Fibroblast of upper back skin (primary cell): ENCODE measurements at places on chromosomes 12 and 14.

DNA sequence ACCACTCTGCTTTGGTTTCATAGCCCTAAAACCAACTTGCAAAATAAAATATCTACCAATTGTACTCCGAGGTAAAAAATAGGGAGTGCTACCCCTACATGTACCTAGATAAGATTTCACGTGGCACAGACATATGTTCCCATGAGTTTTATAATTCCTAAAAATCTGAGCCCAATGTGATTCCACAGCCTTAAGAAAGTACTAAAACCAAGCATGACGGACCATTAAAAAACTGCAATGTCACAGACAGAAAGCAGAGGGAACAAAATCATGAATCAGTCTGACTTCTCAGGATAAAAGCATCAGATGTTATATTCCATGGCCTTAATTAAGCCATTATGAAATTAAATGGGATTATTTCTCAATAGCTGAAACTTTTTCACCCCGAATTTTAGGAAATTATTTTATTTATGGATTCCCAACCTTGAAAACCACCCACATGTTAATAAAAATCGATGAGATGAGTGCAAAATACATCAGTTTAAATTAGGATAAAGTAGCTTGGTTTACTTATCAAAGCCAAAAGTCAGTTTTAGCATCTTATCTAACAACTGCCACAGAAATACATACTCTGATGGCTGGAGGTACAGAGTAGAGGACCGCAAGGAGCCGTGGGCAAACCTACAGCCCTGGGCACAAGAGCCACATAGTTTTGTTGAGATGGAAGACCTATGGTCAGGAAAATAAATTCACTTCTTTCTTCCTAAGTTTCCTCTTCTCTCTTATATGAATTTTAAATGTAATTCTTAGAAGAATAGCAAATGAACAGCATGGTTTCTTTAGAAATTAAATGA lies 4.5 kb downstream of the ITPR2 start:
- no peak for DNase-seq

- no peak for DNase-seq
Observed at GRCh38 chr12:131892711-131893604, 1.5 kb upstream of the ULK1 start.

GRCh38 chr12:74817499-74817898 lies 279.9 kb downstream of the ATXN7L3B start:
- no peak for DNase-seq

DNA sequence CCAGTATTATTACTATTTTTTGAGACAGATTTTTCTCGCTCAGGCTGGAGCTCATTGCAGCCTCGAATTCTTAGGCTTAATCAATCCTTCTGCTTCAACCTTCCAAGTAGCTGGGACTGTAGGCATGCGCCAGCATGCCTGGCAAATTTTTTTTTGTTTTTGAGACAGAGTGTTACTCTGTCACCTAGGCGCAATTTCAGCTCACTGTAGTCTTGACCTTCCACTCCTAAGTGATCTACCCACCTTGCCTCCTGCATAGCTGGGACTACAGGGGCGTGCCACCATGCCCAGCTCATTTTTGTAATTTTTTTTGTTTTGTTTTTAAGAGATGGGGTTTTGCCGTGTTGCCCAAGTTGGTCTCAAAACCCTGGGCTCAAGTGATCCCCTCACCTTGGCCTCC lies 15.2 kb downstream of the ERC1 start:
- no peak for DNase-seq

DNA sequence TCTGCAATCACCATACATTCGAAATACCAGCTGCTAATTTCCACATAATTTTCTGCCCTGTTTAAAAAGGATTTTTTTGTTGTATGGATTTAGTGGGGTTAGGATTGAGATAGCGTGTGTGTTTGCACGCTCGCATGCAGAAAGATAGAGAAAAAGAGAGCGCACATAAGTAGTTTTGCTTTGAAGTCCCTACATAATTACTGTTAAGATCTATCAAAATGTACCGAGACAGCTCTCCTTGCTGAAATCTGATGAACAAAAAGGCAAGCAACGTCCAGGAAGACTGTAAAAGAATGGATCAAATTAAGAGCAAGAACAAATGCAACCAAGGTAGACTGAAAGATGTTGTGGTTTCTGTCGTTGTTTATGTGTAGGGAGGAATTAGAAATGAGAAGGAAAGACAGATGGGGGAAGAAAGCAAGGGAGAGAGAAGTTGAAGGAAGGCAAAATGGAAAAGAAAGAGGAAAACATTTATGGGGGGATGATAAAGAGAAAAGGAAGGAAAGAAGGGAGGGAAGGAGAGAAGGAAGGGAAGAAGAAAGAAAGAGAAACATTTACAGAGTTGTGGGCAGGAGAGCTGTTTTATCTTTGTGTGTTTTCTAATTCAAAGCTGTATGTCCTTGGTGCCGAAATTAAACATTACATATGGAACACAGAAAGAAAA lies 522.3 kb downstream of the MED13L start:
- DNase-seq, result no peak

- no peak for DNase-seq
Observed at GRCh38 chr14:97486601-97487120, 689.5 kb downstream of the VRK1 start.

- no peak for DNase-seq
Observed at GRCh38 chr14:84490081-84490480, 1039.9 kb upstream of the FLRT2 start.

- peak; percentile 48 for DNase-seq
Observed at GRCh38 chr12:95164656-95165055, 52.6 kb downstream of the FGD6 start.

DNA sequence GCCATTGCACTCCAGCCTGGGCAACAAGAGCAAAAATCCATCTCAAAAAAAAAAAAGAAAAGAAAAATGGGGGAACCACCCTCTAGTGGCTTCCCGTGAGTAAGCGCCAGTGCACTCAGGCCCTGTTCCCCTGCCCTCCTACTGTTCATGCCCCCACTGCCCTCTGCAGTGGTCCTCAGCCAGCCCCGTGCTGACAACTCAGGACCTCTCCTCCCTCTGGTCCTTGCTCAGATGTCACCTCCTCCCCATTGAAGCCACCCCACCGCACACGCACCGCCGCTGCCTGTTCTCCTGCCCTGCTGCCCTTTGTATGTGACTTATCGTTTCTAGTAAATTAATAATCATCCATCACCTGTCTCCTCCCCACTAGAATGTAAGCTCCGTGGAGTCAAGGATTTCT lies 58.8 kb upstream of the DYNC1H1 start:
- no peak for DNase-seq

- peak; percentile 71 for DNase-seq
Observed at GRCh38 chr12:8559676-8560075, 19.0 kb upstream of the CLEC4E start.

DNA sequence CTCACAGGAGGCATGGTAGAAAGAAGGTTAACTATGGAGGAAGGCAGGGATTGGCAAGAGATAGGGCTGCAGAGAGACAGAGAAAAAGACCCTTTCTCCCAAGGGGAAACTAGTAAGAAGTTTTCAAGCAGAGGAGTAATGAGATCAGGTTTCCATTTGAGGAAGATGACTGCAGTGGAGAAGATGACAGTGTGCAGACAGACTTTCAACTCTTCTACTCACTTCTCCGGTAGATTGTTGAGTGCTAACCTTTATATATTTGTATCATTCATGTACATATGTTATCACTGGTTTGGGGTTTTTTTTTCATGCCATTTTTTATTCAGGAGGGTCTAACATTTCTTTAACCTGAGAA lies 5.9 kb upstream of the B3GNT4 start:
- DNase-seq, result peak; percentile 21

- DNase-seq, result no peak
Observed at GRCh38 chr14:39447175-39447661, 15.0 kb upstream of the FBXO33 start.

DNA sequence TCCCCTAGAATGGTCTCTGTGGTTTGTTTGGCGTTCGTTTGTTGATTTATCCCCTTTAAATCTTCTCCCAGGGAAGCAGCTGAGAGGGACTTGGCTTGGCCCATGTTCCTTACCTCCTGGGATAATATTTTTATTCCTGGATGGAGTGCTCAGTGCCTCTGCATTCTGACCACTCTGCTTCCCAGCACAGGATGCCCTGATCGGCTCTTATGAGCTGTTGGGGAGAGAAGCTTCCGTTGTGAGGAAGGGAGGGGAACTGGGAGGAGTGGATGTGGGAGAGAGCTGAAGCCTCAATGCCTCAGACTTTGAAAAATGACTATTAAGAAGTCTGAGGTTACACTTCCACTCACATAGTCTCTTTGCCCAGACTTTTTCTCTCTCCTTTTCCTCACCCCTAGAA lies 114.8 kb downstream of the SMOC1 start:
- DNase-seq, result no peak

GRCh38 chr12:85058339-85058738 lies 22.2 kb downstream of the LRRIQ1 start:
- no peak for DNase-seq

DNA sequence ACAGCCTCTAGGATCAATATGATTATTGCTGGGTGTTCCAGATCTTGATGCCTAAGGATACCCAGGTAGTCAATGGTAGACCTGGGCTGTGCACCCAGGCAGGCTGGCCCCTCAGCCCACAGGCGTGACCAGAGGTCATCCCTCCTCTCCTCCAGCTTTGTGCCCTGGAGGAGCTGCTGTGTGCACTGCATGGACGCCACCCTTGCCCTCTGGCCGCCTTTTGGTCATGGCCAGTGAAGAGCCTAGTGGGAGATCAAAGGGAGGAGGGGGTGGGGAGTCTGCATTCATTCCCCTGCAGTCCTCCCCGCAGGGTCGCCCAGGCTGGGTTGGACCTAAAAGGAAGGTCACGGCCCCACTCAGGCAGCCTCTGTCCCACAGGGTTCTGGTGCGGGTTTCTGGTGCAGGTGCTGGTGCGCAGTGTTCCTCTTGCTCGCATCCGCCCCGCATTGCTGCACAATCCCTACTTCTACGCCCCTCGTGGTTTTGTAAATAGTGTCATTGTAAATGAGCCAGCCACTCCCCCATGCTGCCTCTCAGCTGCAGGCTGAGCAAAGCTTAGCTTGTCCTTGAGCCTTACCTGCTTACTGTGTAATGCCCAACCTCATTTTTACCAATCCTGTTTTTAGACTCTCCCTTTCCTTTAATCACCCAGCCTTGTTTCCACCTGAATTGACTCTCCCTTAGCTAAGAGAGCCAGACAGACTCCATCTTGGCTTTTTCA lies 55.3 kb downstream of the PSMA6 start:
- no peak for DNase-seq

DNA sequence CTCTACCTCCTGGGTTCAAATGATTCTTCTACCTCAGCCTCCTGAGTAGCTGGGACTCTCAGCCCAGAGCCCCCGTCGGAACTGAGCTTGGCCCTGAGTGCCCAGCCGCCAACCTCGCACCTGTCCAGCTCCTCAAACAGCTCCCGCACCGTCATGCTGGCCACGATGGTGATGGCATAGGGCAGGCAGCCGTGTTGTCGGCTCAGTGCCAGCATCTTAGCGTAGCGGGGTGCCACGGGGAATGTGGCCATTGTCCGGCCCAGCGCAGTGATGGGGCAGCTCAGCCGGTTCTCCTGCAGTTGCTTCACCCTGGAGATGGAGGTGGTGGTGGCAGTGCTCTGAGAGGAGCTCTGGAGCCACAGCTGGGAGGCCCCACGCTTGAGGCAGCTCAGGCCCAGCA lies 32.4 kb downstream of the DHX37 start:
- no peak for DNase-seq

DNA sequence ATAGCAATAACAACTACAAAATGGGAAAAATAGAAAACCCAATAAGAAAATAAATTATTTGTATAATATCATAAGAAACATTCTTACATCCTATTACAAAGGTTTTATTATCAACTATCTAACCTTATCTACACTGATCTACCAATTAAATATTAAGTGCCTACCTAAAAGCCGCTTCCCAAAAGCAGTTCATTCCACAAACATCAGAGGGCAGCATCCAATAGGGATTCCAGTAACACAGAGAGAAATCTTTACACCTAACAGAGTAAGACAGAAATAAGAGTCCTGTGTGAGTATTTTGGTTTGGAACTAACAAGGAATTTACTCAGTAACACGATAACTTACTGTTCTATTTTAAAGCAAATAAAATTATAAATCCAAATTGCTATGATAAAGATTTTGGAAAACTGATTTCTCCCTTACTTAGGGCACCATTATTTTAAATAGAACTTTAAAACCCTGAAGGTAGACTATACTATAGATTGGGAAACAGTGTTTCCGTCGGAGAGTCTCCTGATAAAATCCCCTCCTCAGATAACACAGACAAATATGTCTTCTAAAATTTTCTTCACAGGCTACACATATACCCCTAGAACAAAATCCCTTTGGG lies 15.0 kb downstream of the GXYLT1 start:
- peak; percentile 76 for DNase-seq

- DNase-seq, result no peak
Observed at GRCh38 chr12:27535318-27535717, 11.3 kb downstream of the PPFIBP1 start.

DNA sequence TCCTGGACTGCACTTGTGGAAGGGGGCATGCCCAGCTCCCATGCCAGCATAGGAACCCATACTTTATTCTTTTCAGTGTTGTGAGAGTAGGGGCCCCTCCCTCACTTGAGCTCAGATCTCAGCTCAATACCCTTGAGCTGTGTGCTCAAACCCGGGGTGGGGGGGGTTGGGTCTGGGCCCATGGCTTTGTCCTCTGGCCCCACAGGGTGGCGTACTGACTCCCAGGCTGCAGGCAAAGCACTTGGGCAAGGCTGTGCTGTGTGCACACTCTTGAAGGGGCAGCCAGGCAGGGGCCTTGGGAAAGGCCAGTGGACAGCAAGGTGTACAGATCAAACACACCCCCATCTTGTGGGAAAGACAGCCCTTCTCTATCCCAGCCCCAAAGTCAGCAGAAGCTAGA lies 81.8 kb downstream of the WIF1 start:
- DNase-seq, result no peak

DNA sequence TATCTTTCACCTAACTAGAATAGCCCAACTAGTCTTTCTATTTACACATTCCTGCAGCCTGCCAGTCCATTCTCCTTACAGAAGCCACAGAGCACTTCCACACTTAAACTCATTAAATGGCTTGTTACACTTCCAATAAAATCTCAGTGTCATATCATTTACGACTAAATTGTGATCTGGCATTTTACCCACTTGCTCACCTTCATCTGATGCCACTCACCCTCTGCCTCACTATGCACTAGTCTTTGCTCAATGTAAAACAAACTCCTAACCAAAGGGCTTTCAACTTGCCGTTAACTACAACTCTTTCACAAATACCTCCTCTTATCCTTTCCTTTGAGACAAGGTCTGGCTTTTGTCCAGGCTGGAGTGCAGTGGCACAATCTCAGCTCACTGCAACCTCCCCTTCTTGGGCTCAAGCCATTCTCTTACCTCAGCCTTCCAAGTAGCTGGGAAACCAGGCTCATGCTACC lies 24.1 kb downstream of the YAF2 start:
- DNase-seq, result peak; percentile 45

DNA sequence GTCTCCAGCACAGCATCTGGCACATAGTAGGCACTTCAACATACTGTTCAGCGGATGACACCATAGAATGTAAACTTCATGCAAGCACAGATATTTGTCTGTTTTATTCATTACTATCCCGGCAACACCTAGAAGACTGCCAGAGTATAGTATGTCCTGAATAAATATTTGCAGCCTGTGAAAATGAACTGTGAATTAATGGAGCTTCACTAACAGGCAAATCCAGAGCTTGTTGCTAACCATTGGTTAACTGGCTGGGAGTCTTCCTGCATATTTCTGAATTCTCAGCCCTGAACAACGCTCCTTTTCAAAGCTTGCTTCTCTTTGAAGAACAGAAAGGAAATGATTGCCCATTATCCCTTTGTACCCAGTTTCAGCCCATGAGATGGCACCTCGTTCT lies 243.3 kb upstream of the CRY1 start:
- no peak for DNase-seq

- DNase-seq, result peak; percentile 57
Observed at GRCh38 chr14:54935958-54936357, 33.3 kb upstream of the GCH1 start.
